Fibroblast of skin of back (primary cell): ENCODE measurements at places on chromosomes 4 and X.

DNA sequence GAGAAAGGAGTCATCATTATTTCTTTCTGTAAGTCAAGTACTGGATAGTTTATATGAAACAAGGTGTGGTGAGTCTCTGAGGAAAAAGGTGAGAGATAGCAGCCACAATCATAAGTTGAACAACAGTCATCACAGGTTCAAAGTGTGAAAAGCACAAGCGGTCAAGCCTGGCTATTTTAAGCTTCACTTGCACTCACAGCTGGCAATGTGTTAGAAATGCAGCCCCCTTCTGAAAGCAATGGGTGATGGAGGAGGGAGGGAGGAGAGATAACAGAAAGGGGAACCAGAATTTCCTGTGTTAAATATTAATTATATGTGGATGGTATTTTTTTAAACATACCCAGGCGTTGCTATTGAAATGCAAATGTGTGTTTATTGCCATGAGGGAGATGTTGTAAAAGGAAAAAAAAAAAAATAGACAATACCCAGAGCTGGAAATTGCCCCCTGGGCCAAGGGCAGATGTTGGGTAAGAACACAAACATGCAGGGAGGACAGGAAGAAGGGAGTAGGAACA, 26.9 kb upstream of the BMP3 start:
- DNase-seq, result no peak

DNA sequence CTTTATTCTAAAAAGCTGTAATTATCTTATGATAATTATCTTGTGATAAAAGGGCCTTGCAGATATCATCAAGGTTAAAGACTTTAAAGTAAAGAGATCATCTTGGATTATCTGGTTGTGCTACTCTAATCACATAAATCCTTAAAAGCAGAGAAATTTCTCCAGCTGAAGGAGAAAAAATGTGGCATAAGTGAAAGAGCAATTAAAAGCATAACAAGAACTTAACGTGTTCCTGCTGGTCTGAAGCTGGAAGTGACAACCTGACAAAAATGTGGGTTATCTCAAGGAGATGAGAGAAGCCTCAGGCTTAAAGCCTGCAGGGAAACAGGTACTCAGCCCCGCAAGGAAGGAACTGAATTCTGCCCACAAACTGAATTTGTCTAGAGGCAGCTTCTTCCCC, 449.1 kb upstream of the NDST4 start:
- no peak for DNase-seq

- peak; percentile 47 for DNase-seq
Observed at GRCh38 chrX:103847174-103847870, 15.3 kb upstream of the RAB9B start.

DNA sequence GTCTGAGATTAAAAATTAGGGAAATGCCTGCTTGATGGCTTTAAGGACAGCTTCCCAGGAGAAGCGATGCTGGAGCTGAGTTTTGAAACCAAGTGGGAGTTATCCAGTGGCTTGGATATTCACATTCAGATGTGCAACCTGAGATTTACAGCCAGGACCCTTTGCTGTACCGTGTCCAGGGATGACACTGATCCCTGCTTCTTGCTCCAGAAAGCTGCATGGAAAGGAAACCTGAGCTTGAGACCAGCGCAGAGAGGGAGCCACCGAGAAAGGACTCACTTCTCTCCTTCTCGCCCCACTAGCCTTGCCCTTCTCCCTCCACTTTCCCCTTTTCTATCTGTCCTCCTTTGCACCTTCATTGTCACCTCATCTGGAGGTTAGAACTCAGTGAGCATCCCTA, 254.5 kb upstream of the PPARGC1A start:
- DNase-seq, result no peak

DNA sequence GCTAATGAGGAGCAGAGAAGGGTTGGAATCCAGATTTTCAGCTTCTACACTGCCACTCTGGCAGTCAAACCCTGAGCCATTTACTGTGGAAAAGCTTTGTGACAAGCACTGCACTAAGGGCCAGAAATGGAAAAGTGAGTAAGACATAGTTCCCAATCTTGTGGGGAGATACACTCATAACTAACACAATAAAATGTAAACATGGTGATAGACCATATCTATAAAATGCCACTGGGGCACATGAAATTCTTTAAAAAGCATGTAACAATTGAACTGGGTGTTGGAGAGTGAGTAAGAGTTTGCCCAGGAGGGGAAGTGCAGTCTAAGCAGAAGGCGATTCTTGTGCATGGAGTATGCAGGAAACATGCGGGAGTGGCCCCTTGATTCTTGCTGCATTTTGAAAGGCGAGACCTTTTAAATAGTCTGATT, 32.0 kb upstream of the ANXA5 start:
- peak; percentile 96 for DNase-seq

DNA sequence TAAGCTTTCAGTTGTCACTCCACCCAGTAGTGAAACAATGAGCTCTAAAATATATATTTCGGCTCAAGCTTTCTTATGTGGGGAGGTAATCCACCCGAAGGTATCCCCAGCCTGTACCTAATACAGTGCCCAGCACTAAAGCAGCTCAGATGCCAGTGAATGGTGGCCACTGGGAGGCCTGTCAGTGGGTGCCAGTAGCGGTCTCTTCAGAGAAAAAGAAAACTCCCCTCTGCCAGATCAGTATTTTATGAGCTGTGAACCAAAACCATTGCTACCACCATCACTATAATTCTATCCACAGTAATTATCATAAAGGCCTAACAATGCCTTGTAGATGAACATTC, 835 bp upstream of the NFKB1 start:
- DNase-seq, result peak; percentile 12

DNA sequence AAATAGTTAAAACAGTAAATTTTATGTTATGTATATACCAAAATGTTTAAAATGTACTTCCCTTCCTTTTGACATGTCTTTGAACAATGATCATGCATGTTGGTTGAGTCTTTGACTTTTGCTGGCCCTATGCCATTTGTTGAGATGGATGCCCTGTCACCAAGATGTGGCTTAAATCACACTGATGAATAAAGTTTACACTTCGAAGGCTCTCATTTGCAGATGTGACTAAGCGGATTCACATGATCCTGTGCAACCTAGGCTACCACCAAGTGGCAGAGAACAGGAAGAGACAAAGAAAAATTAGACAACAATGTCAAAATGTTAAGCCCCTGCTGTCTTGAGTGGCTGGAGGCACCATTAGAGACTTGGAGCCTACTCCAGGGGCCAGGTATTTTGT, 139.9 kb downstream of the RAB28 start:
- no peak for DNase-seq

- DNase-seq, result no peak
Observed at GRCh38 chr4:38323141-38323641, 340.8 kb upstream of the KLF3 start.

GRCh38 chr4:128930051-128930450, 120.6 kb downstream of the JADE1 start:
- DNase-seq, result no peak

- no peak for DNase-seq
Observed at GRCh38 chr4:43242606-43243005, 350.1 kb downstream of the GRXCR1 start.

GRCh38 chrX:42664680-42665079, 113.3 kb downstream of the PPP1R2C start:
- no peak for DNase-seq

DNA sequence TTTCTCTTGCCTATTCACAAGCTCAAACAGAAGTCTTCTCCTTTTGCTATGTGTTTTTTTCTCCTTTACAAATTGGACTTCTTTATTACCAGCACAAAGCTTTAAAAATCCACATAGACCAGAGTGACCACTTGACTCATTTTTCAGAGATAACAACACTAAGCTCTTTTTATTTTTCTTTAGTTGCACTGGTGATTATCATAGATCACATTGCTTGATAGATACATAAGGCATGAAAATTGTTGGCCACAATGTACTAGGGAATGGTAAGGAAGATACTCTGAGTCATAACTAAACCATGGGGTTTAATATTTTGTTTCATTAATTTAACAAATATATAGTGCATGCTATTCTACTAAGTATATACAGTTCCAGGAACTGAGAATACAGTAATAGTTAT, 159.0 kb downstream of the GASK1B start:
- DNase-seq, result peak; percentile 90

GRCh38 chr4:113645771-113646441, 115.6 kb downstream of the CAMK2D start:
- peak; percentile 76 for DNase-seq

- DNase-seq, result peak; percentile 91
Observed at GRCh38 chr4:24850674-24851073, 55.3 kb downstream of the SOD3 start.

DNA sequence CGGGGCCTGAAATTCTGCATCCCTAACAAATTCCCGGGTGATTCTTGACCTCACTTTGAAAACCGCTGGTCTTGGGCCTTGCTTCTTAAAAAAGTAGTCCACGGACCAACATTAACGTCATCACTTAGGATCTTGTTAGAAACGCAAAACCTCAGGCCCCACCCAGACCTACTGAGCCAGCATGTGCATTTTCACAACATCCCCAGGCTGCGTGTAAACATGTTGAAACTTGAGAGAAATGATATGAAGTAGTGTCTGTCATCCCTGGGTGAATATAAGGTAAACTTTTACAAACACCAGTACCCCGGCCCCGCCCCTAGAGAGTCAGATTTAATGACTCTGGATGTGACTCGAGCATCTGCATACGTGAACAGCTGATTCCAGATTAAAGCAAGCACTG, 33.7 kb downstream of the SORBS2 start:
- DNase-seq, result no peak

- DNase-seq, result no peak
Observed at GRCh38 chrX:53283567-53283966, 2.2 kb upstream of the IQSEC2 start.

DNA sequence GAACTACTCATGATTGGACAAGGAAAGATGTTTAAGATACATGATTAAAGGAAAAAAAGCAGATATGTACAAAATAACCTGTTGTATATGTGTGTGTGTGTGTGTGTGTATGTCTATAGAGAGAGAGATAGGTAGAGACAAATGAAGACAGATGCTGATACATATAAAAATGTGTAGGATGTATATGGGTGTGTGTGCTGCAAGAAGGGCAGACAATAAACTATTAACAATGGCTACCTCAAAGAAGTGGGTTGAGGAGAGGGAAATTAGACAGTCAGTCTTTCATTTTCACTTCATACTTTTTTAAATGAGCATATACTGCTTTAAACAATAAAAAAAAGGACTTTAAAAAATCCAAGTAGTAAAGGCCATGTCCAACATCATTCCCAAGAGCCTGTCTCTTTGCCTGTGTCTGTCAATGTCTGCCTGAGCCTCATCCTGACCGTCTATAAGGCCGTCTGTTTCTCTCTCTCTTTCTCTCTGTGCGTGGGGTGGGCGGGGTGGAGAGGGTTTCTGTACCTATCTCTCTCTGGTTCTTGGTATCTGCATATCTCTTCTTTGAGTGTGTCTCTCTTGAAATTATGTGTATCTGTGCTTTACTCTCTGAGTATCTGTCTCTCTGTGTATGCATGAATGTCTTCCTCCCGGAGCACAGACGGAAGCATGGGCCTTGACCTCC, 62.8 kb downstream of the LRBA start:
- DNase-seq, result no peak

DNA sequence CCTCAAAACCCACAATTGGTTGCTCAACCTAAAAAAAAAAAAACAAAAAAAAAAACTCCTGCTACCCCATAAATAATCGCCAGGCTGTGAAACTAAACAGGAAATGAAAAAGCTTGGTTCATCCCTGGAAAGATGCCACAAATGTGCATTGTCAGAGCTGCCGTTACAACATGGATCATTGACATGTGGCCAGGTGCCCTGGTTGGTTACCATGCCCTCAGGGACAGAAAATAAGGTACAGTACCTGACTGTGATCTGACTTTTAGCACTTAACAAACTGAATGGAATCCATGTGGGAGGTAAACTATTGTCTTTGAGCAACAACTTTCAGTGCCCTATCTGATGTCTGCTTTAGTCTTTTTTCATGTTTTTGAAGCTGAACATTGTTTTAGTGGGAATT, 118.0 kb upstream of the RPL34 start:
- DNase-seq, result no peak
